ENCODE measurements at places on chromosomes 2 and 18. TPM values are rescaled to one million over a fixed set of nuclear protein-coding genes. Genes with fewer than 3 reads are reported as not detected.
A peak's percentile ranks its signal among the peaks of the same experiment; 100 is the strongest.

Gene ANKRD62
- total RNA-seq: not detected

Gene PCARE
- total RNA-seq: not detected

Gene CHRND
- not detected for total RNA-seq

Gene HOXD4
- total RNA-seq: not detected

Gene ASPRV1
- 0.71 TPM for total RNA-seq

Gene TEX44
- not detected for total RNA-seq

DNA sequence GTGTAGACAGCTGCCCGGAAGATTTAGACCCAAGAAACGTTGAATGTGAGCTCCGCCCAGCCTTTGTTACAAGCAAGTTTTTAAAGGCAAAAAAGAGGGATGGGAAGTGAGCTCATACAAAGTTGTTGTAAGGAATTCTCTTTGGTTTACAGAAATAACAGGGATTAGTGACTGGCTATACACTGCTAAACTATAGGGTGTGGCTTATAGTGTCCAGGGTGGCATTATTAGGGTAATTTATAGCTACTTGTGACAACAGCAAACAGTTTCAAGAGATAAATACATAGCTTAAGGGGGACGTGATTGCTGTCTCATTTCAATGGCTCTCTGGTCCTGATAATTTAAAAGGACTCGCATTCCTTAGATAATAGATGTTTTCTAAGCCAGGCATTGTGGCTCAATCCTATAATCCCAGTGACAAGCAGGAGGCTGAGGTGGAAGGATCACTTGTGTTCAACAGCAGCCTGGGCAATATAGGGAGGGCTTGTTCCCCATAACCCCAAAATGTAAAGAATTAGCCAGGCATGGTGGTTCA, 66.5 kb upstream of the TGIF1 start:
- no peak overlapping the region for H3K4me3 ChIP-seq
- no peak for DNase-seq
- H3K27ac ChIP-seq: no peak overlapping the region
- H3K4me1 ChIP-seq: peaks cover 9% of the 10 kb centered on the region
- H3K27me3 ChIP-seq: peaks cover 9% of the 10 kb centered on the region

- H3K27me3 ChIP-seq: peaks cover 43% of the 10 kb centered on the region
- H3K4me3 ChIP-seq: no peak overlapping the region
- H3K27ac ChIP-seq: no peak overlapping the region
These were observed 12.3 kb upstream of the SETBP1 start for GRCh38 chr18:44668270-44668975.

DNA sequence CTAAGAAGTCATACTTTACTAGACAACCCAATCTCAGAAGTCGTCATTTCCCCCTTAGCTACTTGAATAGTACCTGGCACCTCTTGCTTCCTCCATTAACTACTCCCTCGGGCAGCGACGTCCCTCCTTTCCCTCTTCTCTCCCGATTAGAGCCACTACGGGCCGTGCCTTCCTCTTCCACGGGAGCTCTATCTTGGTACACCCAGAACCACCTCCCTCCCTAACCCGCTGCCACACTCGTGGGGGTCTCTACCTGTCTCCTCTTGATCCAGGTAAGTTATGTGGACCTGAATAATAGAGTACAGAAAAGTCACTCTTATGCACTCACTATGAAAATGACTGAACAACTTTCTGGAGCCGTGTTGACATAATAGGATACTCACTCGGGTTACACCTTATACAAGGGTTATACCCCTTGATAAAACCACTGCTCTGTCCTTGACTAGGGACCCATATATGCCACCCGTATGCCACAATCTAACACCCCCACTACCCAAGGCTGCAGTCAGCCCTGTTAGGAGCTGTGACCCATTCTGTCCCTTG, 595 bp upstream of the HDHD2 start:
- peak; percentile 19 for DNase-seq
- H3K27ac ChIP-seq: peak overlapping the region; percentile 91
- H3K36me3 ChIP-seq: peaks cover 9% of the 10 kb centered on the region
- no peaks in the 10 kb centered on the region for H3K27me3 ChIP-seq

GRCh38 chr2:55269645-55269990, 587 bp upstream of the MTIF2 start:
- H3K4me1 ChIP-seq: peaks cover 7% of the 10 kb centered on the region
- DNase-seq: no peak
- peaks cover 2% of the 10 kb centered on the region for H3K27me3 ChIP-seq
- peak overlapping the region; percentile 88 for H3K27ac ChIP-seq
- H3K4me3 ChIP-seq: peak overlapping the region; percentile 93

GRCh38 chr2:229572507-229573271, 141.7 kb downstream of the DNER start:
- H3K27me3 ChIP-seq: peaks cover 11% of the 10 kb centered on the region
- no peaks in the 10 kb centered on the region for H3K36me3 ChIP-seq
- DNase-seq: no peak
- no peaks in the 10 kb centered on the region for H3K4me1 ChIP-seq
- H3K4me3 ChIP-seq: no peak overlapping the region
- no peak overlapping the region for H3K27ac ChIP-seq

- no peaks in the 10 kb centered on the region for H3K4me1 ChIP-seq
- no peak overlapping the region for H3K27ac ChIP-seq
- no peaks in the 10 kb centered on the region for H3K36me3 ChIP-seq
- H3K4me3 ChIP-seq: no peak overlapping the region
- H3K27me3 ChIP-seq: no peaks in the 10 kb centered on the region
- no peak for DNase-seq
These were observed 565.3 kb upstream of the ZNF804A start for GRCh38 chr2:184032983-184033382.

- peaks cover 3% of the 10 kb centered on the region for H3K27me3 ChIP-seq
- H3K4me3 ChIP-seq: no peak overlapping the region
- no peaks in the 10 kb centered on the region for H3K36me3 ChIP-seq
- no peak for DNase-seq
These were observed 133.8 kb downstream of the AGAP1 start for GRCh38 chr2:235627682-235628081.

DNA sequence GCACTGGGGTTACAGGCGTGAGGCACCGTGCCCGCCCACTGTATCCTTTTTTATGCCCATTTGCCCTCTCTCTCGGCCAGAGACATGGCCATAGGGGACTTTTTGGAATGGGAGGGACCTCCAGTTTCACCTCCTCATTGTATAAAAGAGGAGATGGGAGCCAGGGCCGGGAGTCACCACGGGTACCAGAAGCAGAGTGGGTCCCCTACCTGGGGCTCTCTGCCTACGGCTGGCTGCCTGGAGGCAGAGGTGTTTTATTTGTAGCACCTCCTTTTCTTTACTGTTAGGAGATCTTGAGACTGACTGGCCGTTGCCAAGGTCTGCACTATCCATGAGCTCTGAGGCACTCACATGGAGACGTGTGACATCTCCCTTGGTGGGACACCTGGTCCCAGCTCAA, 162.8 kb downstream of the LDLRAD4 start:
- H3K27me3 ChIP-seq: no peaks in the 10 kb centered on the region
- peak overlapping the region; percentile 73 for H3K4me3 ChIP-seq
- peaks cover 80% of the 10 kb centered on the region for H3K4me1 ChIP-seq
- peak overlapping the region; percentile 97 for H3K27ac ChIP-seq
- peaks cover 1% of the 10 kb centered on the region for H3K36me3 ChIP-seq

- H3K36me3 ChIP-seq: no peaks in the 10 kb centered on the region
- H3K4me1 ChIP-seq: no peaks in the 10 kb centered on the region
- H3K27me3 ChIP-seq: no peaks in the 10 kb centered on the region
- H3K4me3 ChIP-seq: no peak overlapping the region
- no peak for DNase-seq
- H3K27ac ChIP-seq: no peak overlapping the region
These were observed 49.5 kb upstream of the MBP start for GRCh38 chr18:77181950-77182707.

DNA sequence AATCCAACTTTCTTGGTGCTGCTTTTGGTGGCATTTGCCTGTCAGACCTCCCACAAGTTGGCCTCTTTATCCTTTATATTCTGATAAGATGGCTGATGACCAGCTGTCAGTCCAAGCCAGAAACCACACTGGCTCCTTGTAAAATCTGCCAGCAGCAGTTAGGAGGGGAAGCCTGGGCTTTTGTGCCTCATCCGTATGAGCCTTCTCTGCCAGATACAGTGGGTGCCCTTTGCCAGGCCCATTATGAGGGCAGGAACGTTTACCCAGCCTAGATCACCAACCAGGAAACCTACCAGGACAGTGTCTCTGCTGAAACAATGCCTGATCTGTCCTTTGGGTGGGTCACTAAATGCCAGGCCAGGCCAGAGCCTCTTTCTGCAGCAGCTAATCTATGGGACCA, 202.9 kb upstream of the SP5 start:
- H3K27me3 ChIP-seq: peaks cover 6% of the 10 kb centered on the region
- H3K4me3 ChIP-seq: no peak overlapping the region
- no peak for DNase-seq
- peaks cover 6% of the 10 kb centered on the region for H3K4me1 ChIP-seq

- H3K27me3 ChIP-seq: peaks cover 5% of the 10 kb centered on the region
- H3K36me3 ChIP-seq: no peaks in the 10 kb centered on the region
- no peaks in the 10 kb centered on the region for H3K4me1 ChIP-seq
- no peak overlapping the region for H3K27ac ChIP-seq
- no peak overlapping the region for H3K4me3 ChIP-seq
These were observed 17.0 kb upstream of the FOXI3 start for GRCh38 chr2:88469202-88470114.

DNA sequence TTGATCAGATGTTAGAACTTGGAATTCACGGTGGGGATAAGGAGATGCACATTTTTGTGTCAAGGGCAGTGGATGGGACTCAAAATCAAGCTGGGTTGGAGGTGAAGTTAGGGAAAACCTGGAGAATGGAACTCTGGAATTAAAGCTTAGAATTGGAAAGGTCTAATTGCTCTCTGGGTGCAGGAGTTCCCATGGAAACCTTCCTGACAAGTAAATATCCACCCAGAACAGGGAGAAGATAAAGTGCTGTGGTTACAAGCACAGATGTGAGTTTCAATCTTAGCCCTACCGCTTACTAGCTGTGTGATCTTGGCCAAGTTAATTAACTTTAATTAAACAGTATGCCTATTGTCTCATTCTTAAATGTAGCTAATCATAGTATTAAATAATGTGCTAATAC, 71.3 kb upstream of the TCF7L1 start:
- peaks cover 11% of the 10 kb centered on the region for H3K27me3 ChIP-seq
- no peaks in the 10 kb centered on the region for H3K36me3 ChIP-seq

DNA sequence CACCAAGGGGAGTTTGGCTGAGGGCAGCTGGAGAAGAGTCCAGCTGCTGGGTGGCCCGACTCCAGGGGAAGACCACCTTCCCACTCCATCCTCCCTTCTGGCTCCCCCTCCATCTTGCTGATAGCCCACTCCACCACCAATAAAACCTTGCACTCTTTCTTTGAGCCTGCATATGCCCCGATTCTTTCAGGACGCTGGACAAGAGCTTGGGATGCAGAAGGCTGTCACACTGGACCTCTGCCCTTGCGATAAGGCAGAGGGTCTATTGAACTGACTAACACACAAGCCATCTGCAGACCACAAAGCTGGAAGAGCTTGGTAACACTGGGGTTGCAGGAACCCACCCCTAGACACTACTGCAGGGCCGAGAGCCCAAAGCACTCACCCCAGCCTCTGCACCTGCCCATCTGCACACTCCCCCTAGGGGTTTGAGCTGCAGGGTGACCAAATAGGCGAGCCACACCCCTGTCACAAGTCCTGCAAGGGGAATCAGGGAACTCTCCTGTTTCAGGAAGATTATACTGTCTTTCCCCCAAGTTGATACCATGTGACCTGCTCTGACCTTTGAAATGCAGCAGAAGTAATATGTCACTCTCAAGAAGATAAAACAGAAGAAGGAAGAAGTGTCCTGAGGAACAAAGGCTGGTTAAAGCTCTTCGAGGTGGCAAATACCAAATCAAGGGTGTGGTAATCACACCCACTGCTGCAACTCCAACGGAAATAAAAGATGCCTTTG, 70.5 kb downstream of the SMAD4 start:
- no peaks in the 10 kb centered on the region for H3K27me3 ChIP-seq
- H3K4me3 ChIP-seq: no peak overlapping the region
- H3K27ac ChIP-seq: no peak overlapping the region
- peaks cover 1% of the 10 kb centered on the region for H3K36me3 ChIP-seq

GRCh38 chr2:72414137-72414760, 266.6 kb upstream of the CYP26B1 start:
- no peaks in the 10 kb centered on the region for H3K27me3 ChIP-seq
- H3K4me1 ChIP-seq: no peaks in the 10 kb centered on the region
- no peak overlapping the region for H3K27ac ChIP-seq

DNA sequence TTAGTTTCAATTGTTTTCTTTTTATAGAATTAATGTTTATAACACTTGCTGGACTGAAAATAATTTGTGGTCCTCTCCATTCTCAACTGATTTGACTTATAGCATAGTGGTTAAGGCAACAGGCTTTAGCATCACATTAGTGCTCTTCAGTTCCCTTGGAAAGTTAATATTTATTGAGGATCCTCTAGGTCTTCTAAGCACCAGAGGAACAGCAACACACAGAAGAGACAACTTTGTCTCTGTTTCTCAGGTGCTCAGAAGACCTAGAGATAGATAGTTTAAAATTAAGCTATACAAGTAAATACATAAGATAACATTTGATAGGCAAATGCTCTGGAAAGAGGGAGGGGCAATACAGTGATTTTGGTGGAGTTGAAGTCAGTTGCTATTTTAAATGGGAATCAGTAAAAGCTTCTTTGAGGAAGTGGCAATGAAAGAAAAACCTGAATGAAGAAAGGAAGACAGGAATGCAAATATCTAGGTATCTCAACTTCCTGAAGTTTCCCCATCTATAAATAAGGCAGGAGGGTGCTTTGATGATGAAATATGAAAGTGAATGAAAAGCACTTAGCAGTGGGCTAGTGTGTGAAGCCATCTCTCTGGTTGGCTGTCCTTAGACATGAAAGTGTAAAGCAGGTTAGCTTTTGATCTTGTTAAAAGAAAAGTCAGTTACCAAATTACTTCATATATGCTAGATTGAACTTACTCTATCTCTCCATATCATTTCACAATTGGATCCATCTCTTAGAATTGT, 7.9 kb downstream of the NEUROD1 start:
- DNase-seq: no peak
- H3K27me3 ChIP-seq: peaks cover 25% of the 10 kb centered on the region
- H3K4me3 ChIP-seq: no peak overlapping the region
- H3K4me1 ChIP-seq: peaks cover 2% of the 10 kb centered on the region

GRCh38 chr18:23824669-23825068, 135.4 kb downstream of the LAMA3 start:
- H3K27ac ChIP-seq: no peak overlapping the region
- no peaks in the 10 kb centered on the region for H3K36me3 ChIP-seq
- no peak overlapping the region for H3K4me3 ChIP-seq
- DNase-seq: no peak
- H3K4me1 ChIP-seq: peaks cover 33% of the 10 kb centered on the region

- H3K27ac ChIP-seq: no peak overlapping the region
- DNase-seq: no peak
- H3K4me3 ChIP-seq: no peak overlapping the region
- no peaks in the 10 kb centered on the region for H3K36me3 ChIP-seq
- peaks cover 5% of the 10 kb centered on the region for H3K27me3 ChIP-seq
These were observed 38.0 kb downstream of the RNF152 start for GRCh38 chr18:61854578-61855448.

DNA sequence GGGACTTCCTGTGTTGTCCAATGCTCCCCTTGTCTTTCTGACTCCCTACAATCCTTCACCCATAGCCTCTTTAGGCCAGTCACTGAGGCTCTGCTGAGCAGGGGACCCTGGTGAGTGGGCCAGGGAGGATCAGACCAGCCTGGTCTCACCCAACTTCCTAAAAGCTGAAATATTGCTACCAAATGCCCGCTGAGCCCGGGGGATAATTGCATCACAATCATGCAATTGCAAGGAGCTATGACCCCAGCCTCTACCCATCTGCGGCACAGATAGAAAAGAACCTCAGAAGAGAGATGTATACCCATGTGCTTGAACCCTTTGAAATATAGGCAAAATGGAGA, 3.7 kb upstream of the SP100 start:
- no peak for DNase-seq
- peaks cover 11% of the 10 kb centered on the region for H3K36me3 ChIP-seq
- peaks cover 51% of the 10 kb centered on the region for H3K4me1 ChIP-seq
- H3K4me3 ChIP-seq: peak overlapping the region; percentile 87
- no peaks in the 10 kb centered on the region for H3K27me3 ChIP-seq

Data from activated CD4-positive, alpha-beta memory T cell treated with anti-CD3 and anti-CD28 coated beads for 36 hours (primary cell).